ENCODE measurements at places on chromosomes 6 and 20.

GRCh38 chr20:38181207-38181801 lies 16.2 kb upstream of the TGM2 start:
- no peak for DNase-seq

GRCh38 chr20:2652724-2653555 lies 508 bp downstream of the NOP56 start:
- no peak for DNase-seq

DNA sequence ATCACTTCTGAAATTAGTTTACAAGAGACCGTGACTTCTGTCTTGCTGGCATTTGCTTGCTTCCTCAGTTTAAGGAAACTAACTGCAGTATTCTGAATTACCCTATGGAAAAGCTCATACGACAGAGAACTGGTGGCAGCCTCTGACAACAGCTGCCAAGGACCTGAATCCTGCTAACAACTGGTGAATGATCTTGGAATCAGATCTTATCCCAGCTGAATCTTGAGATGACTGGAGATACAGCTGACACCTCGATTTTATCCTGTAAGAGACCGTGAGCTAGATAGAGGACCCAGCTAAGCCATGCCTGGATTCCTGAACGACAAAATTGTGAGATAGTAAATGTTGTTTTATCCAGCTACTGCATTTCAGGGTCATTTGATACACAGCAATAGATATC lies 202.3 kb downstream of the OGFRL1 start:
- DNase-seq: no peak

DNA sequence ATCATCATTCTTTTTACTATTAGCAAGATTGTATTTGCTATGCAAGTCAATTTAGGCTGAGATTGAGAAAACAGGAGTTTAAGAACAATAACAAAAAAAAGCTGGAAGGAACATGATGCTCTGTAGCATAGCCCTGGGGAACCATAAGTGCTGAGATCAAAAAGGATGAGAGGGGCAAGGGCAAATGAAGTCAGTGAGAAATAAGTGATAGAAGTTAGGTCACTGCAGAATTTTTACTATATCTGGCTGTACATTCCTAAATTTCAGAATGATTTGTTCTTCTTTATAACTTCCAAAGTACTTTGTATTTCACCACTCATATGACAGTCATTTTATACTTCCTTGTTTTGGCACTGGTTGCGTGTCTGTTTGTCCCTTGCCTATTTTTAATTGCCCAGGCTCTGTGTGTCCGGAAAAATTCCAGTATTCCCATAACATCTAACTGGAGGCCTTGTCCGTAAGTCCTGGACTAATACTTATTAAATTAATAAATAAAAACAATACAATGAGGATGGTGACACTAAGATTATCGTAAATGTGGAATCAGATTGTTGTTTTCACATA lies 444.7 kb downstream of the TENT5A start:
- DNase-seq: no peak

GRCh38 chr6:14706378-14706929 lies 539.4 kb upstream of the JARID2 start:
- DNase-seq: no peak

GRCh38 chr6:127119102-127120022 lies 891 bp downstream of the RSPO3 start:
- no peak for DNase-seq

DNA sequence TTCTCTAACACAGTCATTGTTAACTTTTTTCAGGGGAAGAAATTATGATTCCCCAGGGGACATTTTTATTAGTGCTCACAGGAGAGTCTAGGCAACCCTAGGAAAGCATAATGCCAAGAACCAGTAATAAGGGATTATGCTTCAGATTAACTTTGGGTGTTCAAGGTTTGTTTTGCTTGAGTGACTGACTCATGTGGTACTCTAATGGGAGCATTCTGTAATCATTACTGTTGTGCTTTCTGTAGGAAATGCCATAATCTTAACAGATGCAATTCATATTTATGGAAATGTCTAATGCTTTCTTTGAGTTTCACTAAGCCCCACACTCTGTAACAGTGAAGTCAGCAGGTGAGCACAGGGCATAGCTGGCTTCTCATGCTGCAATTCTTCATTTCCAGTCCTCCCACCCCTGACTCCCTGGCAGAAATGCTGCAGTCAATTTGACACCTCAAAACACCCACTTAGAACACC lies 263.4 kb upstream of the MAN1A1 start:
- no peak for DNase-seq

GRCh38 chr6:104473021-104473429 lies 386.7 kb downstream of the HACE1 start:
- DNase-seq: no peak

- DNase-seq: no peak
Measured at GRCh38 chr20:35002426-35003210, 47.0 kb downstream of the MYH7B start.

- no peak for DNase-seq
Measured at GRCh38 chr6:33164176-33164575, 28.1 kb downstream of the COL11A2 start.

GRCh38 chr20:24810676-24811407 lies 138.2 kb upstream of the CST7 start:
- DNase-seq: no peak

DNA sequence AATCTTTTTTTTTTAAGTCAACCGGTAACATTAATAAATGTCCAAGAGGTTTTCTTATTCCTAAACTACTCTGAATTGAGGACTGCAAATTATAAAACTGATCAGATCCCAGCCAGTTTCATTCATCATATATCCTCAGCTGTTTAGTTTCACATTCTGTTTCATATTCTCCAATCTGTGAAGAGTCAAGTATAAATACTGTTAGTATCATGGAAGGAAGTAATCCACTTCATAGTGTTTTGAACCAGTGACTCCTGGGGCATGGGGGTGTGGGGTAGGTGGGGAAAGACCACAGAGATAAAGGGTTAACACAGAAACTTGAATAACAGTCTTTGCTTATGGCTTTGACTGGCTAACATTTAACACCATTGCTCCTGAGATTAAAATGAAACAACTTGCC lies 69.9 kb downstream of the FYN start:
- DNase-seq: no peak

DNA sequence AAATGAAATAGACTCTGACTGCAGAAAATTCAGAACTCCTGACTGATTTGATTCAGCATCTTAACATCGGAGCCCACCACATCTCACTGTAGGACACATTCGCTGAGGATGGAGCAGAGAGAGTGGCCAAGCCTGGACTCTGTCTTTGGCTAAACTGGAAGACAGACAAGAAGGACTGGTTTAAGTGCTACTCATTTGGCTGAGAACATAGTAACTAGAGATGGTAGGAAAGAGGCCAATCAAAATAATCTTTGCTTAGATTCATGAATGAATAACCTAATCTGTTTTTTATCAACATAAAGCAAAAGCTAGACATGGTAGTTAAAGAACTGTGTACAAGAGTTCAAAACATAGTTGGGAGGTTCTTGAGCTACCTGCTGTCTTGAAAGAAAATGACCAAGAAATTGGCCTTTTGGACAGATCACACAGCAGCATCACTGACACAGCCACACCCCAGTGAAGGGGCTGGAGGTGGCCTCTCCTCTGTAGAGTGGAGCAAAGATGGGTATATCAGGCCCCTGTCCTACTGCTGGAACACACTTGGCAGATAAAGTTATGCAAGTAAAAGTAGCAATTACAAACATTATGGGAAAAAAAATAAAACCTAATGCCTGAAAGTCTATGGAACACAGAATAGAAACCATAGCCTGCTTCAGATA lies 87.1 kb upstream of the NT5E start:
- DNase-seq: no peak

- no peak for DNase-seq
Measured at GRCh38 chr6:128204616-128205015, 303.8 kb upstream of the THEMIS start.

DNA sequence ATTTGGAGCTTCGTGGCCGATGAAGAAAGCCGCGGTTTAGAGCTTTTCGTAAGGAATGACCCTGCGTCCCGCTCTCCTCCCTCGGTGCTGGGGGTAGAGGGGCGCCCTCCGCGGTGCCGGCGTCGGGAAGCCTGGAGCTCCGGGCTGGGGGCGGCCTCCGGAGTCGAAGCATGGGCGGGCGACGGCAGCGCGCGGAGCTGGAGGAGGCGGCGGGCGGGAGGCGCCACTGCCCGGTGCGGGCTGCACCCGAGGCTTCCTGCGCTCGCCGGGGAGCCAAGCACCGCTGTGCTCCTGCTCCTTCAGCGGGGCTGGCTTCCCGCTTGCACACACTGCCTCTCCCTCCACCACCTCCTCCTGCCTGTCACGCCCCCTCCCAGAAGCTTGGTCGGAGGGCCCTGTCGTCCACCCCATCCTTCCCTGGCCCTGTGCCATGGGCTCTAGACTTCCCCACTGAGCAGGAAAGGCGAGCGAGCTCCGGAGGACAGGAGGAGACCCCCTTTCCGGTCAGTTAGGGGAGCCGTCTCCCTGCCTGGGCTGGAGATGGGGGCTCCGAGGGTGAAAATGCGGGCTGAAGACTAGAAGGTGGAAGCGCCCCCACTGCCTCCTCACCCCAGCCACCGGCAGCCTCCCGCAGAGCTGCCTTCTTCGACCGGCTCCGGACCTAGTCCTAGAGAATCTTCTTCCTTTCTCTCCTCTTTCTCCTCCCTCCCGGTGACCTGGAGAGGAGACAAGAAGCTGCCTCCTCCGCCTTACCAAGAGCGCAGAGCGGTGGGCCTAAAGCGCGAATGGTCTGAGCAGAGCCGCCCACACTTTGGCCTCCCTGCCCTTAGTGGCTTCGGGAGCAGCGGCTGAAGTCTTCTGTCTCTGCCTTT lies 1.8 kb downstream of the CDH4 start:
- DNase-seq: no peak

DNA sequence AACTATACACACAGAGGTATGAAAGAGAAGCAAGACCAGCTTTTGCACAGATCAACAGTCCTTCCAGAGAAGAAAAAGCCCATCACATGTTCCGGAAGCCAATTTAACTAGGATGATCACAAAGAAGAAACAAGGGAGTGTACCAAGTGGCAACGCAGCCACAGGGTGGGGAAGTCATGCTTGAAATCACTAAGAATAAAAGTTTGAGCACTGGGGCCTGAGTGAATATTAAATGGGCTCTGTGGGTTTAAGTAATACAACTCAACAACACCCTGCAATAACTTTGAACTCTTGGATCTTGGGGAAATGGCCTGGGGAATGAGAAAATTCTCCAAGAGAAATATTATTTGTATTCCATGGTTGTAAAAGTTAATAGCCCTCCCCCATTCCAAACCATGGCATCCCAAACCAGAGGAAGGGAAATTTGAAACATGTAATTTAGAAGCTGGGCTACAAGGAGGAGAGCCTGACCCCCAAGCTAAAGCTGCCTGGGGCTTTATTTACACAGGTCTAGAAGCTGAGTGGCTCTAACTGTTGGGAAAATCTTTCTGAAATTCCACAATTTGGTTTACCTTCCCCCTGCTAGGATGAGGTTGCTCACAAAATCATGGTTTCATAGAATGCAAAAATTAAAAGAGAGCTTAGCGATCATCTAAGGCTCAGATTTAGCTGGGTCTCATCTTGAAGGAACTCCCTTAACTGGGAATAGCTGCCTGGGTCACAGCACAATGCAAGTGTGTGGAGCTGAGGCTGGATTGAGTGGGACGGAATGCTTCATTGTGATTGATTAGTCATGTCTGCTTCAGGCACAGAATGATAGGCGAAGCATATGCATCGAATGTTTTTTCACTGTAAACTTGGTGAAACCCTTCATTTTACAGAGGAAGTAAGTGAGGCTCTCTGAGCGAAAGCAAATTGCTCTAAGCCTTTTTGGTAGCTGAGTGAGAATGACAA lies 143.6 kb downstream of the BMP7 start:
- no peak for DNase-seq

DNA sequence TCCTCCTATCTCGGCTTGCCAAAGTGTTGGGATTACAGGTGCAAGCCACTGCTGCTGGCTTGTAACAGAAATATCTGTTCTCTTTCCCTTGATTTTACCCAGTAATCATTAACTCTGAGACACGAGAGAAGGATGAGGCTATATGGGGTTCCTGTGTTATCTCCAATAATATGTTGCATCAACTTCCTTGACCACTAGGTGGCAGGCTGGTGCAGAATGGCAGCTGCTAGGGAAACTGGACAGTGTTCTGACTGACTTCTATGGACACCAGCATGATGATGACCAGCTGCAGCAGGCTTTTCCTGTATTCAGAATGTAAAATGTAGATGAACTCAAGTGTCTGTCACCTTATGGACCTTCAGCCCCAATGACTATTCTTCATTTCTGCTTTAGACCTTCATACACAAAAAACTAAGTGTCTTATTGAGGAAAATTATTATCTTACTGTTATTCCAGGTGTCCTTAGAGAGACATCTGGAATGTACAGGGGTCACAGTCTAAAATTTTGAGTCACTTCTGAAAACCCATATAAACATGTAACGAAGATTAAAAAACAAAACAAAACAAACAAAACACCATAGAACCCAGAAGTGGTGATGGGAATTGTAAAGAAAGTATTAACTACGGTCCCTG lies 20.4 kb upstream of the CD109 start:
- peak; percentile 18 for DNase-seq

DNA sequence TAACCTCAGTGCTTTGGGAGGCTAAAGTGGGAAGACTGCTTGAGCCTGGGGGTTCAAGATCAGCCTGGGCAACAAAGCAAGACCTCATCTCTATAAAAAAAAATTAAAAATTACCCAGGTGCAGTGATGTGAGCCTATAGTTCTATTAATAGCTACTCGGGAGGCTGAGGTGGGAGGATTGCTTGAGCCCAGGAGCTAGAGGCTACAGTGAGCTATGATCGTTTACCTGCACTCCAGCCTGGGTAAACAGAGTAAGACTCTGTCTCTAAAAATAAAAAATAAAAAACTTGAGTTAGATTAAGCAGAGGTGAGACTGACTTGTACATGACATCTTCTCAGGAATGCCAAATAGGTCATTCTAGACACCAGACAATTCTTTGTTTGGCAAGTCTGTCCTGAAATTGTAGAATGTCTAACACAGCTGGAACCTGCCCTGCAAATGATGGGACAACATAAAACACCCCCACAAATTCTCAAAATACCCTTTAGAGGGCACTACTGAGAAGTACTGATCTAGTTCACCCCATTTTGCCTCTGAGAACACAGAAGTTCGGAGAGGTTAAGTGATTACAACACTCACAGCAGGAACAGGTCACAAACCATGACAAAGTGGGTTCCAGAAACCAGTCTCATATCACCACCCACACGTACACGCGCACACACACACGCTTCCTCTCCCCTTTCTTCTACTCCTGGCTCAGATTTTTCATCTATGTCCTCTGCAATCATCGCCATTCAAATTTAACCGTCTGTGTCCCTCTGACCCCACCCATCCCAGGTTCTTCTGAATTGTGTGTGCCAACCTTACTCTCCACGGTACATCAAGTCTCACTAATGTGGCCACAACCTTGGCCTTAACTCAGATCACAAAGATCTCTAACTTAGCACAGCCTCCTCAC lies 38.3 kb downstream of the ARHGAP18 start:
- no peak for DNase-seq

GRCh38 chr6:7432391-7433120 lies 42.9 kb downstream of the RIOK1 start:
- no peak for DNase-seq
